ENCODE measurements at places on chromosomes 5 and 9.

DNA sequence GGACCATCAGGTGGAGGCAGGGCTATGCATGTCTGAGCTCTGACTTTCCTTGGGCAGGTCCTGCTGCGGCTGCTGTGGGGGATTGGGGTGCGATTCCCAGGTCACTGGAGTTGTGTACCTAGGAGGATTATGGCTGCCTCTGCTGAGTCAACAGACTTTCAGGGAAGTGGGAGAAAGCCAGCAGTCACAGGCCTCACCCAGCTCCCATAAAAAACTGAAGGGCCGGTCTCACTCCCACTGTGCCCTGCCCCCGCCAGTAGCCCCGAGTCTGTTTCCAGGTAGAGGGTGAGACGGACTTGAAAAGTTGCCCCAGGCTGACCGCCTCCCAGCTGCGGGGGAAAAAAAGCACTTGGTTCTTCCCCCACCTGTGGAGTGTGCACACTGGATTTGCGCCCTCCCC is 76.7 kb downstream of the FAM170A start:
- DNase-seq: no peak

DNA sequence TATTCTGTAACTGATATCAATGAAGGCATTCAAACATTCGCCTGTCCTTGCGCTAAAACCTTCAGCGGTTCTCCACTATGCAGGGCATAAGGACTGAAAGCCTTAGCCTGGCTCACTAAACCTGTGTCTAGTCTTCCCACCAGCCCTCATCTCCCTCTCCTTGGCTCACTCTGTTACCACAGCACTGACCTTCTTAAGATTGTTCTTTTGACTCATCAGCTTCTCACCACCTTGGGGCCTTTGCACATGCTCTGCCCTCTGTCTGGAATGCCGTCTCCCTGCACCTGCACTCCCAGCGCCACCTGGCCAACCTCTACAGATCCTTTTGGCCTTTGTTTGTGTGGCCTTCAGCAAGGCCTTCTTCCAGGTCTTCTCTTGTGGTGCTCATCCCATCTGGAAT is 131.8 kb upstream of the IER5L start:
- no peak for DNase-seq

- no peak for DNase-seq
Measured at GRCh38 chr5:130528474-130528873, 624.2 kb downstream of the CHSY3 start.

GRCh38 chr5:146529984-146530383 is 14.0 kb upstream of the GPR151 start:
- peak; percentile 2 for DNase-seq

- DNase-seq: no peak
Measured at GRCh38 chr5:158682631-158683030, 417.1 kb downstream of the EBF1 start.

DNA sequence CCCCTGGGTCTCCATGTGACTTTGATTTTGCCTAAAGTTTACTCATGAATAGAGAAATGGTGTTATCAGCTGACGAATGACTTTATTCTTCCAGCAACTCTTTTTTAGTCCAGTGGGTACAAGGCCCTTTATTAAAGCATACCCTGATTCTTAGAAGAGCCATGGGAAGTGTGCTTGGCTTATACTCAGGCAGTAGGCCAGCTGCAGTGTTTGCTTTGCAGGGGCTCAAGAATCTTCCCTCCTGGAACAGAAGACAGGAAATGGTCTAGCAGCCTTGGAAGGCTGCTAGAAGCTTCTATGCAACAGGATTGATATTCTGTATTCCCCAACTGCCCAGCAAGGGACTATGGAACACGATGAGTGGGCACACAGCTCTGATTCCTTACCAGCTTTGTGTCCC is 73.4 kb upstream of the PLPP6 start:
- no peak for DNase-seq

- no peak for DNase-seq
Measured at GRCh38 chr5:150623152-150623877, 17.1 kb upstream of the SYNPO start.

GRCh38 chr5:179265514-179266290 is 79.6 kb downstream of the ADAMTS2 start:
- no peak for DNase-seq

DNA sequence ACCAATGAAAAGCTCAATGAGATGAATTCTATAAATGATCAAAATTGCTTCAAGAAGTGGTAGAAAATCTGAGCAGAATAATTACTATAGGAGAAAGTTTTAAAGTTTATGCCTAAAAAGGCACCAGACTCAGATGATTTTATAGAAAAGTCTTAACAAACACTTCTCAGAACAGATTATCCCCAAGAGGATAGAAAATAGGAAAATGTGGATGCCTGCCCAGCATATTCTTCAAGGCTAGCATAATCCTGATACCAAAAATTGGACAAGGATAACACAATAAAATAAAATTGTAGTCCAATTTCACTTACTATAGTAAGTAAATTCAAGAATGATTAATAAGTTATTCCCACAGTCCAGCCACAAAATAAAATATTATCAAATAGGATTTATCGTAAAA is 397.0 kb downstream of the NR2F1-AS1 start:
- DNase-seq: no peak

DNA sequence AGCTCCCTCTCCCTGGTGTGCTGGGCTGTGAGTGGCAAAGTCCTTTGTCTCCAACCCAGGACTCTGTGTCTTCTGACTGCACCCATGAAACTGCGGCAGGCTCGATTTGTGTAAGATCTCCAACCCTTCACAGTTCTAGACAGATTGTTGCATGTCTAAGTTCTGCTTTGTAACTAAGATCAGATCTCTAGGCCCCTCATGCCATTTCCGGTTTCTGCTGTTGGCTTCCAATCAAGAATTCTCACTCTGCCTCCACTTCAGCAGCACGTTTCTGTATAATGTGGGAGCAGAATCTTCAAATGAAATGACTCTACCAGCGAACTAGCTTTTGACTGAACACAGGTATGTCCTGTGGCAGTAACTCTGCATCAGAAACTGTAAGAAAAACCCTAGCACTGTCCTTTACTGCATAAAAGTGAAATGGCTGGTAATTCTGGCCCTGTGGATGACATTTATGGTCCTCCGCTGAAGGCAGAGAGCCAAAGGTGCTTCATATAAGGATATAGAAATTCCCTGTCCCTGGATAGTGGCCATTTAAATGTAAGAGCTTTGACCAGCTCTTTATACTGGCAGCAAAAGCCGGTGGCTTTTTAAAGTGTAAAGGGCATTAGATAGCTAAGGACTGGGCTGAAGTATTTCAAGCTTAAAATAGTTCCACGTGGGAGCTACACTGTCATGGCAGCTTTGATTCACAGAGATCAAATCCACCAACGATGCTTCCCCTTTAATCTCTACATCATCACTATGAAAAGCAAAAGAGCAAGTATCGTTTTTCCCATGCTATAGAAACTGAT is 319.0 kb upstream of the CDH6 start:
- no peak for DNase-seq

GRCh38 chr9:129184596-129185122 is 6.6 kb upstream of the IER5L start:
- no peak for DNase-seq

- no peak for DNase-seq
Measured at GRCh38 chr5:65625743-65626142, 916 bp downstream of the SHLD3 start.

GRCh38 chr5:10328323-10328722 is 20.6 kb upstream of the CMBL start:
- no peak for DNase-seq

- DNase-seq: no peak
Measured at GRCh38 chr9:123311250-123311752, 42.9 kb upstream of the STRBP start.

- no peak for DNase-seq
Measured at GRCh38 chr5:9295466-9295801, 250.4 kb downstream of the SEMA5A start.

DNA sequence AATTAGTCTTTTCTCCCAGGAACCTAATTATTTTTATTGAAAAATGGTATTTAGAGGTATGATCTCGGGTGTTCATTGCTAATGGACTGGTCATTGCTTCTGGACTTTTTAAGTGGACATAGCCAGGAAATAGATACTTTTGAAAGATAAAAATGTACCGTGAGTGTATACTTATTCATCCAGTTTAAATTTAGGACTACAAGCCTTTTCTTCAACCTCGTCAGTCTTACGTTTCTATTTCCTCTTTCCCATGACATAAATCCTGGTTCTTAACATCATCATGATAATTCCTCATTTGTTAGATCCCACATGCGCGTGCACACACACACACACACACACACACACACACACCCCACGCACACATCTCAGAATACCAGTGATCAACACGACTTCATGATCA is 15.1 kb downstream of the PDE8B start:
- DNase-seq: no peak

GRCh38 chr9:2241461-2241835 is 226.3 kb downstream of the SMARCA2 start:
- DNase-seq: no peak

DNA sequence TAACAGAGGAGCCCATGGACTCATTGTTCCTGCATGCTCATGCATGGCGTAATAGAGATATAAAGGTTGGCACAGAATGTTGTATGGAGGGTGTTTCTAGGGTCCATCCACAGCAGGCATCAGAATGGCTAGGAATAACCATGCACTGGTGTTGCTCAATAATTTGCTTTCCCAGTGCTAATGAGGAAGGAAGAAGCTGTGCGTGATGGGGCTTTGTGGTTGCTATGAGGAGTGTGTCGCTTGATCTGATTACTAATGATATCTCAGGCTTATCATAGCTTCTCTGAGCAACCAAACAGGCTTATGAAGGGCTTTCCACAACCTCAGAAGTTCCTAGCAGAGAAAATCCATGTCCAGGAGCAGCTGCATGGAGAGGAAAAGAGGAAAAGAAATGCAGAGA is 151.3 kb upstream of the TRPC7 start:
- no peak for DNase-seq

DNA sequence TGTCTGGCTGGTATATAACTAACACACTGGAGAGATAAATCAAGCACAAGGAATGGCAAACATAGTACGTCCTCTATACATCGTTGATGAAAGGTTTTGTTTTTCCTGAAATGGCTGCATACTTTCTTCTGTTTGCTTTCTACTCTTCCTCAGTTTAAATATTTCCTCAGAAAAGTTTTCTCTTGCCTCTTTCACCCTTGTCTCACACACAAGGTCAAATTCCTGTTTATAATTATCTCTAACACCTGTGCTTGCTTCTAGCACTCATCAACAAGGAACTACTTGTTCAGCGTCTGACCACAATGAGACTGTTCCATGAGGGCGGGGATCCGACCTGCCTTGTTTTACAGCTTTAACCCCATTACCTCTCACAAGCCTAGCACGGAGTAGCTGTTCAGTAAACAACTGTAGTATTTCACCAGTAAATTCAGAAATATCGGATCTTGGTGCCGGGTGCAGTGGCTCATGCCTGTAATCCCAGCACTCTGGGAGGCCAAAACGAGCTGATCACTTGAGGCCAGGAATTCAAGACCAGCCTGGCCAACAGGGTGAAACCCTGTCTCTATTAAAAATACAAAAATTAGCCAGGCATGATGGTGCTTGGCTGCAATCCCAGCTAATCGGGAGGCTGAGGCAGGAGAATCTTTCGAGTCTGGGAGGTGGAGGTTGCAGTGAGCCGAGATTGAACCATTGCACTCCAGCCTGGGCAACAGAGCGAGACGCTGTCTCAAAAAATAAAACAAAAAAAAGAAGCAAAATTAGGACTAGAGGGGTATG is 37.0 kb downstream of the NR6A1 start:
- DNase-seq: no peak

- DNase-seq: no peak
Measured at GRCh38 chr9:136723362-136723976, 11.1 kb downstream of the DIPK1B start.

DNA sequence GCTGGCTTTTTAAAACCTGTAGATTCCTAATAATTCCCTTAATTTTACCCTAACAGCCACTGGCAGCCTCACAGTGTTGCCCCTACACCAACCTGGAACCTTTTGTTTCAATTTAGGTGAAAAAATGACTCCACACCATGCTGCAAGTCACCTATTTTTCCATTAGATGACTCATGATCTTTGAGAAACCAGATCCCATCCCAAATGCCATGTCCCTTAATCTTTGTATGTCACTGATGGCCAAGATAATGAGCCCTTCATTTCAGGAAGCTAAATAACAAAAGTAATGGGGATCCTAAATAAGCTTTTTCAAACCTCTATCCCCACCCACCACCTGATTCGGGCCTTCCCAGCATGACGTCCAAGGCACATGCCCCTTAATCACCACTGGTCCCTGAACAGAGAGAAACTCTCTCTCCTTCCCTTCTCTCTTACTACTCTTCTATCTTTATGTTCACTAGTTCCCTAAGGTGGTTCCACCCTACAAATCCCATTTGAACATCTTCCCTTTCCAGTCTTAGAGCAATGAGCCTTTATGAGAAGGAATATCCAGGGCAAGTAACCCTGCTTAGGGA is 33.6 kb downstream of the ZNF608 start:
- no peak for DNase-seq

DNA sequence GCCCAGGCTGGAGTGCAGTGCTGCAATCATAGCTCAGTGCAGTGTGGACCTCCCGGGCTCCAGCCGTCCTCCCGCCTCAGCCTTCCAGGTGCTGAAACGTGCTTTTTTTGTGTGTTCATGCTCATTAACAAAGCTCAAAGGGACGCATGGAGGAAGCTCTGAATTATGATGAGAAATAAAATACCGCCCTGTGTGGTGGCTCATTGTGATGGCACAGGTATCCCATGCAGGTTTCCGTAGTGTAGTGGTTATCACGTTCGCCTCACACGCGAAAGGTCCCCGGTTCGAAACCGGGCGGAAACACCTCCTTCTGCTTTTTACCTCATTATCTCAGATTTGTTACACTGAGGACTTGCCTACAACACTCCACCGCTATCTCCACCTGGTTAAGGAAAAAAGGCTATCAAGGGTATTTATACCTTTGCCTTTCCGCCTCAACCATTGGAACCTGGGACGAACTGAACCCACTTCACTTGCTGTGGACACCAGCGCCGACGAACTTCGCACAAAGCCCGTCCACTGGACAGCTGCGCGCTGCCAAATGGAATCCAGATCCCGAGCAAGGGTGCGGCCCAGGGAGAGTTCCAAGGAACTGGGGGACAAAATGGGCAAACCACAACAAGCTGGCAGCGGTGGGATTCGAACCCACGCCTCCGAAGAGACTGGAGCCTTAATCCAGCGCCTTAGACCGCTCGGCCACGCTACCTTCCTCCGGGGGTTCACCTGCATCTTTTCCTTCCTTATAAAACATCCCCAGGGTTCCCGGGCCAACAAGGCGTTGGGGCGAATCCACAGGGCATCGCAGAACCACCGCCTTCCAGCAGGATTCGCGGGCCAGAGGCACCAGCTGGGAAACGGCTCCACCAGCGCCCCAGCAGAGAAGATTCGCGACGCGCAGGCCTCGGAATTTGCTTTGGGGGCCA is 26.3 kb downstream of the OR2V2 start:
- peak; percentile 61 for DNase-seq

- DNase-seq: peak; percentile 79
Measured at GRCh38 chr9:131678499-131679111, 61.3 kb downstream of the RAPGEF1 start.
